A549 treated with DMSO at 1 μM for 4 hours (cell line): ENCODE measurements at places on chromosomes 7 and 10. TPM values are rescaled to one million over a fixed set of nuclear protein-coding genes. Genes with fewer than 3 reads are reported as not detected.

Gene TYW1B
- 2.6 to 3.5 TPM (median 3.0 TPM) in 5 replicates for total RNA-seq

Gene HMX3
- total RNA-seq: not detected in 5 replicates

Gene SMO
- total RNA-seq: 14.3 to 20.2 TPM (median 16.5 TPM) in 5 replicates

Gene ACTL6B
- total RNA-seq: not detected in 5 replicates

Gene PLXNA4
- total RNA-seq: 1.3 to 2.3 TPM (median 2.0 TPM) in 5 replicates

Gene ANKRD1
- total RNA-seq: 3.8 to 10.5 TPM (median 7.1 TPM) in 5 replicates

Gene SFTPA1
- not detected in 5 replicates for total RNA-seq

Gene FZD1
- 2.4 to 2.9 TPM (median 2.6 TPM) in 5 replicates for total RNA-seq

Gene PAX4
- not detected in 5 replicates for total RNA-seq

Gene CHST15
- 9.0 to 10.8 TPM (median 9.3 TPM) in 5 replicates for total RNA-seq

Gene KIAA1217
- total RNA-seq: 3.0 to 3.8 TPM (median 3.4 TPM) in 5 replicates

Gene SYPL1
- 83.2 to 105 TPM (median 94.0 TPM) in 5 replicates for total RNA-seq
